HEK293T (cell line): ENCODE measurements at places on chromosomes 4 and X.

DNA sequence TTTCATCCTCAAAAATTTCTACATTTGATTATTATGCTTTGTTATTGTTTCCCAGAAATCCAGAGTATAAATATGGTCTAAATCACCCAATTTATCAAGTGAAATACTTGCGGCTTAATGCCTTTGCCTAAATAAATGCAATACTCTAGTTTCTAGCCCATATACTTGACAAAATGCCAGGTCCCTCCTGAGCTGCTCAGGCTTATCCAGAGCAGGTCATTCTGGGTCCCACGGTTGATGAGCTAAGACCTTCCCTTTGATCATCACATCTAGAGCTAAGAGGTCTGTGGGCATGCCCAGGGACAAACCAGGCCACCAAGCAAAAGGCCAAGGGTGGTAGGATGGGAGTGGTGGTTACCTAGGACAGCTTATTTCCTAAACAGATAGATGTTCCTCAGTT lies 180.1 kb downstream of the SMIM20 start:
- no peak for DNase-seq

GRCh38 chr4:16728849-16729248 lies 169.6 kb downstream of the LDB2 start:
- no peak for DNase-seq

- no peak for DNase-seq
These were observed 30.4 kb downstream of the FAT1 start for GRCh38 chr4:186693159-186693815.

DNA sequence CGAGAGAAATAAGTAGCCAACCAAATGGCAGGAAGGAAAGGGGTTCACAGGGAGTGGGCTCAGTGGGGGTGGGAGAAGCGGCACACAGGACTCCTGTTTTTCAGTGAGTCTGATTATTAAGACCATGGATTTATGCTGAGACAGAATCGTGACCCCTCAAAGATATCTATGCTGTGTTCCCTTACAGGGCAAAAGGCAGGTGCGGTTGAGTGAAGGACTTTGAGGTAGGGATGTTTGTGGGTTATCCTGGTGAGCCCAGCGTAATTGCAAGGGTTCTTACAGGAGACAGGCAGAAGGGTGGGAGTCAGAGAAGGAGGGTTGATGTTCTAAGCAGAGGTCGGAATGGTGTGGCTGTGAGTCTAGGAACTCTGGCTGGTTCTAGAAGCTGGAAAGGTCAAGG lies 73.0 kb downstream of the EVC start:
- DNase-seq, result no peak

GRCh38 chr4:185625503-185625902 lies 90.2 kb upstream of the PDLIM3 start:
- DNase-seq, result no peak

GRCh38 chr4:170388255-170388654 lies 298.5 kb upstream of the AADAT start:
- DNase-seq, result no peak

DNA sequence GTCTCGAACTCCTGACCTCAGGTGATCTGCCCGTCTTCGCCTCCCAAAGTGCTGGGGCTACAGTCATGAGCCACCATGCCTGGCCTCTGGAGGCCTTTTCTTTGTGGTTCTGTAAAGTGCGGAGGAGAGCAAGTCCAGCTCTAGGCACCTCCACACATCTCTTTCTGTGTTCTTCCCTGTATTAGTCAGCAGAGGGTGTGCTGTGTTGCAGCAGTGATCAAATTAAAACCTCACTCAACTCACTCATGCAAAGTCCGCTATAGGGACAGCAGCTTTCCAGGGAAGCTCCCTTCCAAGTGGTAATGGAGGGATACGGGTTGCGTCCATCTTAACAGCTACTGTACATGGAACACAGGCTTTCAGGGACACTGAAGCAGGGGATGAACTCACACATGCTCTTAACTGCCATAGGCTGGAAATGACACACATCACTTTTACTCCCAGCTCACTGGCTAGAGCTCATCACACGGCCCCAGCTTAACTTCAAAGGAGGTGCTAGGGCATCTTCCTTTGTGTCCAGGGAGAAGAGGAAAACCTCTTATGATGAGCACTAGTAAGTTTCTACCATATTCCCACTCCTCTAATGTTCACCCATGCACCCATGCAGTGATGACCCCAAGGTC lies 36.0 kb upstream of the CCNG2 start:
- peak; percentile 14 for DNase-seq

DNA sequence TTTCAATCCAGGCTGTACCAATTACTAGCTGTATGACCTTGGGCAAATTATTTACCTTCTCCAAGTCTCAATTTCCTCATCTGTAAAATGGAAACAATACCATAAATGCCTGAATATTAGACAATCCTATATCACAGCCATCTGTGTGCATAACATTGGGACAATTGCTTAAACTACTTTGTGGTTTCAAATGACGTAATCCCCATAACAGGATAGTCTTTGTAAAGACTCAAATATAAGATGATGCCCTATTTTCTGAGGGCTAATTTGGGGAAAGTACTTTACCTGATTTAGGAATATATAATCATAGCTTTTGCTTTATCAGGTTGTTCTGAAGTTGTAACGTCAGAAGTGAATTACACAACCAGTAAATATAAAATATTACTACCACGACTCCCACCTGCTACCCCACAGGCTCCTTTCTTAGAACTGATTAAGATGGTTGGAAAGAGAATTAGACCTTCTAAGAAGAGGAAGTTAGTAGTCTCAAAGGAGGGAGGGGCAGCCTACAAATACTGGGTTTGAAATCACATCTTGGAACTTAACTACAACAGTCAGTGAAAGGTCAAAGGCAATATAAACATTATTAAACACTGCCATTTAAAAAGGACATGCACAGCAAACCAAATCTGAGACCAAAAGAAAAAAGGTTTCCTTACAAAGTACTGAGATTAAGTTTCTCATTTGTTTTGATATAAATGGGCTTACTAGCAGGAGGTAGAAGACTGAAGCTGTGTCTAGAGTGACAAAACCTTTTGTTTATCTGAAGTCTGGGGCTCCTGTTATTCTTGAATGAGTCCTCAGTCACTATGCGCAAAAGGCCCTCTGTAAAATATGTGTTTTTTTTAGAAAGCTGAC lies 215.0 kb downstream of the SCFD2 start:
- no peak for DNase-seq

- DNase-seq, result peak; percentile 50
These were observed 723 bp downstream of the MORC4 start for GRCh38 chrX:106999002-106999975.

GRCh38 chrX:119325456-119325855 lies 73.7 kb upstream of the SLC25A43 start:
- DNase-seq, result no peak

- DNase-seq, result no peak
These were observed 20.3 kb downstream of the TBC1D14 start for GRCh38 chr4:6929812-6930464.

GRCh38 chr4:130233377-130234047 lies 1137.6 kb downstream of the C4orf33 start:
- DNase-seq, result no peak

DNA sequence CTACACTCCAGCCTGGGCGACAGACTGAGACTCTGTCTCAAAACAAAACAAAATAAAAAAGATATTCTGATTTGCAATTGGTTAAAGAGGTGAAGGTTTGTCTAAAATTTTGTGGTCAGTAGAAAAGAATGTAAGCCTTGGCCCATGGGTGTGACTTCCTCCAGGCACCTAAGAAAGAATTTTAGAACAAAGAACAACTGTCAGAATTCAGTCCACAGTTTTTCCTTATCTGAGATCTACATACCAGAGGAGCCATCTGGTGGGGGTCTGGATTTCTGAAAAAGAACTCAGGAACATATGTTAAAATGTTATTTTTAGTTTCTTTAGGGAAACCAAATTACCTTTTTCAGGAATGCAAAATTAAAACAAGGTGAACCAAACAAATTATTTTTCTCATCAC lies 434.1 kb downstream of the ANKRD50 start:
- DNase-seq, result no peak

GRCh38 chrX:18855919-18856644 lies 127.8 kb downstream of the PHKA2 start:
- DNase-seq, result no peak
